EH (cell line): ENCODE measurements at places on chromosomes 2 and 18.

DNA sequence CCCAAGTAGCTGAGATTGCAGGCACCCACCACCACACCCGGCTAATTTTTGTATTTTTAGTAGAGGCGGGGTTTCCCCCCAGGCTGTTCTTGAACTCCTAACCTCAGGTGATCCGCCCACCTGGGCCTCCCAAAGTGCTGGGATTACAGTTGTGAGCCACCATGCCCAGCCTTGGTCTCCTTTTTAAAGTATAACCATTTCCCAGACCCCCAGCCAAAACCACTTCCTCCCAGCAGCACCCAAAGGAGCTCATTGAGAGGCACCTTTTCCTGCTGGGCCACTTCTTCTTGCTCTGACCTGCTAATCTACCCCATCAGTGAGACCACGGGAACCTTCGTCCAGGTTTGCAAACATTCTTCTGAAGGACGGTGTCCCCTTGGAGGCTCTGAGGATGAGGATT lies 69.9 kb downstream of the INPP5D start:
- DNase-seq = no peak

DNA sequence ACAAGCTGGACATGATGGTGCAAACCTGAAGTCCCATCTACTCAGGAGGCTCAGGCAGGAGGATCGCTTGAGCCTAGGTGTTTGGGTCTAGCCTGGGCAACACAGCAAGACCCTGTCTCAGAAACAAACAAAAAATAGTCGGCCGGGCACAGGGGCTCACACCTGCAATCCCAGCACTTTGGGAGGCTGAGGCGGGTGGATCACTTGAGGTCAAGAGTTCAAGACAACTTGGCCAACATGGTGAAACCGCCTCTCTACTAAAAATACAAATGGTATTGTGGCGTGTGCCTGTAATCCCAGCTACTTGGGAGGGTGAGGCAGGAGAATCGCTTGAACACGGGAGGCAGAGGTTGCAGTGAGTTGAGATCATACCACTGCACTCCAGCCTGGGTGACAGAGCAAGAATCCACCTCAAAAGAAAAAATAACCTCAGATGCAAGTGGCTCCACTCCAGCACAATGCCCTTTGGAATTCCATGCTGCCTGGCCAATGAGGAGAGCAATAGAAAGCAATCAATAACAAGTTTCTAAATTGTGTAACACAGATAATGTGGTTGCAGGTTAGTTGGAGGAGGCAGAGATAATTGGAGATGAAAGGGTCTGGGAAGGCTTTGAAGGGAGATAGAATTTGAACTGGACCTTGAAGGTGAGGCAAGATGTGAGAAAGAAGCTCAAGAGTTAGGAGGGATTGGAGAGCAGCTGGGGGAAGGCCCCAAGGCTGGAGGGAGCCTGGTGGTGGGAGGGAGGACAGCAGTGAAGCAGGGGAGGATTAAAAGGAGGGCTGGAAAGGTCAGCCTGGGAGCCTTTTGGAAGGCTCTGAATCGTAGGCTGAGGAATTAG lies 6.0 kb downstream of the TTC31 start:
- DNase-seq = no peak

DNA sequence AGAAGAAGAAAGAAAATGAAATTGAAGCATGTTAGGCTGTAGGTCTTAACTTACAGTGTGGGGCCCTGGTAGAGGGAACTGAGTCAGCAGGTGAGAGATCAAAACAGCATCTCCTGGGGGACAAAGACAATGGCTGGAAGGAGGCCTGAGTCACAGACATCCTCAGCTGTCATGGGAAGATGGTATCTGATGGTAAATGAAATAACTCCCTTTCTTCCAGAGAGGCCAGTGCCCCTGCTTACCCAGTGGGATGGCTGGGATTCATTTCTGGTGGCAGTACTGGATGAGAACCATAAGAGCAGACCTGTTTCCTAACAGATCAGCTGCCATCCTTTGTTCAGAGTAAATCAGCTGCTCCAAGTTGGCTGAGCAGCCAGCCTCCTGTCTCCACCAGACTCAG lies 251.3 kb upstream of the EPAS1 start:
- no peak for DNase-seq

DNA sequence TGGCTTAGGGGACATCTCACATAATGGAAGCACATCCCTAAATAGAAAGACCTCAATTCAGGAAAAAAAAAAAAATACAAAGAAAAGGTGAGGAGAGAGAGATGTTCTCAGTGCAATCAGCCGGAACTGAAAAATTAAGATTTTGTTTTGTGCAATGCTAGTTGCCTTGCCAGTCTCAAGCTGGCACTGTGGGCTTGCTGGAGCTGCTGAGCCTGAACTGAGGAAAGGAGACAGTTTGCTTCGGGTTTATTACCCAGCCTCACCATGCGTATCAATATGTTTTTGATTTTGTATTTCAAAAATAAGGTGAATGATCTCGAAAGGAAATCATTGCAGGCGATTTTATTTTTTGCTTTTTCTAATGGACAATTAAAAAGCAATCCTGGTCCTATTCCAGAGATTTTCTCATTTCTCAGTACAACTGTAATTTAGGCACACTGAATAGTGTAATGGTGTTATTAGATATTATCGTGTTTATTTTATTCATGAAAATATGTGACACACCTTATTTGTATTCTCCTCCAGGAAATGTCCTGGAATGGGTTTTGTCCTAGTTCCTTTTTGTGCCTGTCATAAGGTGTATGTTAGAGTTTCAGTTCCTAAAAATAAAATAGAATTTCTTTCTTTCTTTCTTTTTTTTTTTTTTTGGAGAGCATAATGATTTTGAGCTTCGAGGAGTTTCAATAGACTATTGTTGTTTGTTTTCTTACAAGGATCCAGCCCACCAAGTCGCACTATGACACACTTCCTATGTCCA lies 72.8 kb upstream of the ZEB2 start:
- DNase-seq = no peak

DNA sequence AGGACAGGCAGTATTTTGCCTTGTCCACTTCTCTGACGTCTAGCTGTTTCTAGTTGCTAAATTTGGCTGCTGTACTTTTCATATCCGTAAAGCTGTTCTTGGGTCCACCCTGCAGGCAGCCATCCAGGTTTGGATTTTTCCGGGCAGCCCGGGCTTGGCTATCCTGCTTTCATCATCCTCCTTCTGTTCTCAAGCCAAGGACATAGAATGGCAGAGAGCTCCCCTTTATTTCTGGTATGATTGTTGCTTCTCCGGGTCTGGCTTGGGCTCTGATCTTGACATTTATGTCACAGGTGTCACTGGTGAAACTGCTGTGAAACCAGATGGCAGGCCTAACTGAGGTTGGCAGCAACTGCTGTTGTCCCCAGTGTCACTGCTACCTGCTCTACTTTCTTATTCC lies 35.5 kb downstream of the SCN2A start:
- peak; percentile 0 for DNase-seq

DNA sequence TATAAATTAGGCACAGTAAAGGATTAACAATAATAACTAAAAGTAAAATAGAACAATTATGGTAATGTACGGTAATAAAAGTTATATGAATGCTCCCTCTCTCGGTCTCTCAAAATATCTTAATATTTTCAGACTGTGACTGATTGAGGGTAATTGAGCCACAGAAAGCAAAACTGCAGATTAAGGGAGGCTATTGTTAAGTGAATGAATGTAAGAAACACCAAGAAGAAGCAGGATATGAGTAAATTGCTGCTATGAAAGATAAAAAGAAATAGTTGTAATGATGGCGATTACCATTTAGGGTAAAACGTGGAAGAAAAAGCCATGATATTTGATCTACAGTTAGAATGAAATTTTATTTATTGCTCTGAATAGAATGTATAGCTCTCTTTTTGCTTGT lies 24.1 kb downstream of the GULP1 start:
- DNase-seq = no peak

DNA sequence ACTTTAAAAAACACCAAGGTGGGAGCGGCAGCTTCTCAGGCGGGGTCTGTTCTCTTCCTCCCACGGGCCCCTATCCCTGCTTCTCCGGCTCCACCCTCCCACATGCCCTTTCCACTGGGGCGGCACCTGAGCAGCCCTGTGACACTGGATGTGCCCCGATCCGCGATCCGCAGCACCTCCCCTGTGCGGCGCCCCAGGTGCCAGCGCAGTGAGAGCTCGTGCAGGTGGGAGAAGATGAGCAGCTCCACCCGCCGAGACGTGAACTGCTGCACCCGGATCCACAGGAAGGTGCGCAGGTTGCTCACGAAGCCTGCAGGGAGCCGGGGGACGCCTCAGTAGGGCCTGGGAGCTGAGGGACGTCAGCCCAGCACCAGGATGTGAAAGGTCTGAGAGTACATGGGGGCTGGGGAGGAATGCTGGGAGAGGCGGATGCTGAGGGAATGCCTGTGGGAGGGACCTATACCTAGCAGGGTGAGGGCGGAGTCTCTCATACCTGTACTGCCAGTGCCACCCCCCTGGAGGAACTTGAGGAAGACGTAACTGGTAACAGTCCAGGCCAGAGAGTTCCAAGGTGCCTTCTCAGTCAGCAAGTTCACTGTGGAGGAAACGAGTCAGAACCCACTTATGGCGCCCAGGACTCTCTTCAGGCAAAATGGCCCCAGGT lies 2.8 kb downstream of the ABCB6 start:
- DNase-seq = no peak

- DNase-seq = peak; percentile 59
Measured at GRCh38 chr2:23497063-23497462, 112.1 kb downstream of the KLHL29 start.

DNA sequence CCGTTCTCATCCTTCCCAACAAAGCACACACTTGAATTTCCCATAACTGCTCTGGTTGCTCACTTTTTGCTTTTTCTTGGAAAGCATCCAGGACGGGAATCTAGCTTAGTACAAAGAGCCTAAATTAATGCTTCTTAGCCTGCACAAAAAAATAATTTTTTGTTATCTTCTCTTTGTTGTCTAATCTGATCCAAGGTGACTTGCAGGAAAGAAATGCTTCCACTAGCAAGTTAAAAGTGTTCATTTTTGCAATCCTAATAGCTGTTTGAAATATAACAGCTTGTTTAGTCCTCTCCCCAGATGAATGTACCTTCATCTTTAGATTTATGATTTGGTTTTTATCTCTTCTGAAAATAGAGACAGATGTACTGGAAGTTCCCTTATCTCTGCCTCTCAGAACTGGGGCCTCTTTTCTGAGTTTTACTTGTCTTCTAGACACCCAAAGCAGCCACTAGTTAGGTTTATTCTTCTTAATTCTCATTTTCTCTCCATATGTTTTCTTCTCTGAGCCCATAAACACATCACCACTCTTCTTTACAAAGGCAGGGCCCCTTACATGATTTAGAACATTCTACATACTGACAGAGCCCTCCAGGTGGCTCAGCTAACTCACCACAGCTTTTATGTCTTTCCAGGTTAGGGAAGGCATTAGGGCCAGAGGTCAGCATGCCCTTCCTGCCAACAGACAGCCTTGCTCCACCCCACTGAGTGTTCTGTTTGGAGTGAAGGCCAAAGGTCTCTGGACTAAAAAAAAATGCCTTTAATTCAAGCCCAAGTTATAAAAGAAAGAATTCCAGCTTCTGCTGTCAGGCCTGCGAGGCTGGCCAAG lies 74.7 kb upstream of the MAP4K3 start:
- no peak for DNase-seq

GRCh38 chr18:76264876-76265250 lies 230.2 kb downstream of the ZNF516 start:
- no peak for DNase-seq

GRCh38 chr2:77087987-77088414 lies 434.2 kb downstream of the LRRTM4 start:
- no peak for DNase-seq

DNA sequence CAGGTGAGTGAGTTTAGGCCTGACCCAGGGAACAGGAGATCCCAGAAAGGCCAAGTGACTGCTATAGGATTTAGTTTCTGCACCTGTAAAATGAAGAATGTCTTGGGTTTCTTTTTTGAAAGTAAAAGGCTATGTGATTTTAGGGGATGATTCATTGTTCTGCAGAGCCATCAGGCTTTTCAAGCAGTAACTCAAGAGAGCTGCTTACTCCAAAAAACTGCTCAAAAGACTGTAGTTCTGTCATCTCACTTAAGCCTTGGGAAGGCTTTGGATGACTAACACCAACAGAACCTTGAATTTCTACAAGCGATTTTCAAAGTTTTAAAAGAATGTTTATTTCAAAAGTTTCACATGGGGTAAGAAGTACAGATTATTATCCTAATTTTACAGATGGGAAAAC lies 165.1 kb downstream of the HAUS1 start:
- DNase-seq = no peak

DNA sequence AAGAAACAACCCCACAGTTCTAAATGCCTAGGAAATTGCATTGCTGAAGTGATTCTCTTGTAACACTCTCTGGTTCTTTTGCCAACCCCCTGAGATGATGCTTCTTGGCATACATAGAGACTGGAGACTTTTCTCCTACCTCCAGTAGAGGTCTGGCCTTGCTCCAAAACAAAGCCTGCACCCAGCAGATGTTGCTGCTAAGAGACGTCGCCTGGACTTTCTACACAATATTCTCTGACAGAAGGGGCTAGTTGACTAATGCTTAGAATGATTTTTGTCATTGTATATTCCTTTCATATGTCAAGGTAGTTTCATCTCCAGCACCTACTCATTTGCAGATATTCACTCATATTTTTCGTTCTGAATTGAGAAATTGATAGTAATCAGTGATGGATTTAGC lies 24.6 kb downstream of the SOWAHC start:
- DNase-seq = no peak

GRCh38 chr2:33670392-33670937 lies 71.4 kb upstream of the FAM98A start:
- DNase-seq = no peak

DNA sequence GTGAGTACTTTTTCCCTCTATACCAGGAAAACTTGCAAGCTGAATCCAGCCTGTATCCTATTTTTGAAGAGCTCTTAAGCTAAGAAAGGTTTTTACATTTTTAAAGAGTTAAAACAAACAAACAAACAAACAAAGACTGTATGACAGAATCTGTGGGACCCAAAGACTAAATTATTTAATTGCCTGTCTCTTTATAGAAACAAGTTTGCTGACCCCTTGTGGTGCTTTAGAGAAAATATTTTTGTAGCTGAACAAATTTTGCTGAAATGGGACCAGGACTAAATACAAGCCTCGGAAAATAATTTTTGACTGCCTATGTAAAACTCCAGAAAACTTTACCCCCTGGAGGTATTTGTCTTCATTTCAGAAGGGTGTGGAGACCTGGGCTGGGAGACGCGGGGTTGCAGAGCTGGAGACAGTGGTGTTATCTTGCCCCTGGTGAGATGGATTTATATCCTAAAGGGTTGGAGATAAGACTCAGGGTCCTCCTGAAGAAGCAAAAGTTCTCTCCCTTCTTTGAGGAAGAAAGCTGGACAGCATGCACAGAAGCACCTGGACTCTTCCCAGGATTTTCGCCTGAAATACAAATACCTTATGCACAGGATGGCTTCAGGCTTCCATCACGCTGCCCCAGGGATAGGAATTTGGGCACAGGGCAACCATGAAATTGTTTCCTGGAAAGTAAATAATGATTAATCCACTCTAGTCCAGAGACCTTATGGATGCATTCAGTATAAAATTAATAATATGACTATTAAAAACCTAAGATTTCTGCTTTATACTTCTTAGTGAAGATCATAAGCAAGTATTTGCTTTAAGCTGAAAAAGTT lies 54.3 kb downstream of the TMX3 start:
- peak; percentile 65 for DNase-seq

DNA sequence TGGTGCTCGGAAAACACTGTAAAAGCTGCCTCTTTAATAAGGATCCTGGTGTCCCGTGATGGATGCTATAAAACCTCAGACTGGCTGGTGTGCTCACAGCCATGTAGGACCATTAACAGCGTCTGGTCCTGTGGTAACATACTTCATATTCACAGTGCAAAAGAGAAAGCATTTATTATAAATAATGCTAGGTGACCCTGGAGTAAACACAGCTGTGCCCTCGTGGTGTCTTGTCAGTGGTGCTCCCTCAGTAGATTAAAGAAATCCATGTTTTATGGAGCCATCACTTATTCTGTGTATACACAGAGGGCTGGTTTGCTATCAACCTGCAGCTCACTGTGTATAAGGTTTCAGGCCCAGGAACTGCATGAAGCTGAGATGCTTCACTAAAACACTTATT lies 106.9 kb downstream of the CDK15 start:
- DNase-seq = no peak
